ENCODE measurements at places on chromosomes 6 and 20.

DNA sequence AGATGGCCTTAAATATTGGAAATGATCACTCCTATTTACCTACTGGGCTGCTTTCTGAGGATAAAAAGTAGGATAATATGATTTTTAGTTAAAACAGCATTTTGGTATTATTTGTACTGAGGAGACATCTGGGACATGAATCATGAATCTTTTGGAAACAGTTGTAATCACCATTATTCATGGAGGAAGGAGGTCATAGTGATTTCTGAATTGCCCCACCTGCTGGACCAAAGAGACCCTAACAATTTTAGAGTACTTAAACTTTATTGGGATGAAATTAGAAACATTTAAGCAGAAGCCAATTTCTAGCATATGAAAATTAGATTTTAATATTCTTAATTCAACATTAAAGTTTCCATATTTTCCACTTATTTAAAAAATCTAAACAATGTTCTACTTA, 108.4 kb upstream of the SIM1 start:
- DNase-seq = peak; percentile 70

- peak; percentile 79 for DNase-seq
Measured at GRCh38 chr6:100620085-100620840, 155.5 kb upstream of the SIM1 start.

DNA sequence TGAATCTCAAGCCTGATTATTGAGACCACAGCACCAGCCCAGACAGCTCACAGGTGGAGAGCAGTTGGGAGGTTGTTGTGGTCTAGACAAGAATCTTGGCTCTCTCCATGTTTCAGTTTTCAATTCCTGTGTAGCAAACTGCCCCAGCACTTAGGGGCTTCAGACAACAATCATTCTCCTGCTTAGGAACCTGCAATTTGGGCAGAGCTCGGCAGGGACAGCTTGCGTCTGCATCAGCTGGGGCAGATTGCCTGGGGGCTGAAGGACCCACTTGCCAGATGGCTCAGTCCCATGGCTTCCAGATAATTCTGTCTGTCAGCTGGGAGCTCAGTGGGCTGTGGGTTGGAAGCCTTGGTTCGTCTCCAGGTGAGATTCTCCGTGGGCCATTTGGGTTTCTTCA, 6.9 kb downstream of the TGM6 start:
- DNase-seq = no peak

- no peak for DNase-seq
Measured at GRCh38 chr6:110054664-110055386, 76.7 kb downstream of the GPR6 start.

DNA sequence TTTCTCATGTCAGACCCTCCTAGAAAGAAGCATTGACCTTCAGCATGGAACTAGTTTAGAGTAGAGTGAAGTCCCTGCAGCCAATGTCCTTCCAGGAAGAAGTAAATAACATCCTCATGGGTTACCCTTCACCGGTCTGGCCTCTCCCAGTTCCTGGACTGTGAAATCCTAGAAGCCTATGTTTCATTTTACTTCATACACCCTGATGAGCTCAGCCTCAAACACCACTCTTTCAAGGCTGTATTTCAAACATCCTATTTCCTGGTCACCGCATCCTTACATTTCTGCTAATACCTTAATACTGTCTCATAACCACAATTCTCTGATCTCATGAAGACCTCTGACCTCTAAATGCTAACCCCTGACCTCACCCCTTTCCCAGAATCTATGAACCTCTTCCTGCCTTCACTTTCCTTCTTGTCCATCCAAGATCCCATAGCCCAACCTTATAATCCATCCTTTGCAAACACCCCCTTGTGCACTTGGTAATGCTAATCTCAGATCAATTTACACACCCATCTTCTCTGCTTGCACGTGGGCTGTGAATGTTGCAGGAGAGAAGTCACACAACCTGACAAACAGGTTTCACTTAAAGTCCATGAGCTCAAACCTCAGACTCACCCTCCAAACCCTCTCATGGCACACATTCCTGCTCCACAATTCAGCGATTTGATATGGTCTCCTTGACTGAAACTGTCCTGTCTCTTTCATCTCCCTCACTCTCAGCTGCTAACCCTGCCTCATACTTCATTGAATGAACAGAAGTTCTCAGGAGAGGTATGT, 30.2 kb downstream of the SLC2A10 start:
- no peak for DNase-seq

DNA sequence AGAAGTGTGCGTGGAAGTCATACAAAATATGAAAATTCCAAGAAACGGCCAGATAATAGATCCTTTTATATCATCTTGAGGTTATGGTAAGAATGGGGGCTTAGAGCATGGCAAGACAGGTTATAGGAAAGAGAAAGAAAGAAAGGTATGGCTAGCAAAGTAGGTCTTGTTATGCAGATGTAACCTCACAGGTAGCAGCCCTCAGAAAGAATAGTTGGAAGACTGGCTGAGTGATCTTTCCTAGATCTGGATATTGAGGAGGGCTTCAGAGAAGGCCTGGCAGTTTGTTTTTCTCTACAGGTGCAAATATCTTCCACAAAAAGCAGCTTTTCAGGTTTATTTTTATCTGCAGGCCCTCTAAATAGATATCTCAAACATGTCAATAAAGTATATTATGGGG, 679.5 kb downstream of the KHDRBS2 start:
- no peak for DNase-seq

DNA sequence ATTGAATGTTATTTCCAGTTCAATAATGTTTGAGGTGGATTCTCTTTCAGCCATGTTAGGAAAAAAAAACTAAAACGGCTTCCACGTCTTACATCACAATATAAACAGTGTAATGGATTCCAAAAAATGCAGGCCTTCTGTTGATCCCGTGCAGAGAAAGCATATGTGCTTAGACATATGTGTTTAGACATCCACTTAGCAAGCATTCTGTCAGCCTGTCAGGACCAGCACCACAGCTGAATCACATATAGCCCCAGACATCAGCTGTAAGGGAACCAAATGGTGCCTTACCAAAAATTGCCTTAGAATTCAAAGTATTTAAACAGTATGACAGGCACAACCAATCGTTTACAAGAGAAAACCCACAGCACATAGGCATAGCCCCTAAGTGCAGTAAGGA, 304.9 kb downstream of the EYA4 start:
- peak; percentile 18 for DNase-seq

- DNase-seq = no peak
Measured at GRCh38 chr20:51206032-51206662, 183.2 kb upstream of the KCNG1 start.

GRCh38 chr6:25874822-25875562, 949 bp upstream of the SLC17A3 start:
- no peak for DNase-seq

All from fibroblast of the aortic adventitia (primary cell).